Right forelimb (tissue), 1 donor: ENCODE measurements at places on chromosomes 4 and X.

DNA sequence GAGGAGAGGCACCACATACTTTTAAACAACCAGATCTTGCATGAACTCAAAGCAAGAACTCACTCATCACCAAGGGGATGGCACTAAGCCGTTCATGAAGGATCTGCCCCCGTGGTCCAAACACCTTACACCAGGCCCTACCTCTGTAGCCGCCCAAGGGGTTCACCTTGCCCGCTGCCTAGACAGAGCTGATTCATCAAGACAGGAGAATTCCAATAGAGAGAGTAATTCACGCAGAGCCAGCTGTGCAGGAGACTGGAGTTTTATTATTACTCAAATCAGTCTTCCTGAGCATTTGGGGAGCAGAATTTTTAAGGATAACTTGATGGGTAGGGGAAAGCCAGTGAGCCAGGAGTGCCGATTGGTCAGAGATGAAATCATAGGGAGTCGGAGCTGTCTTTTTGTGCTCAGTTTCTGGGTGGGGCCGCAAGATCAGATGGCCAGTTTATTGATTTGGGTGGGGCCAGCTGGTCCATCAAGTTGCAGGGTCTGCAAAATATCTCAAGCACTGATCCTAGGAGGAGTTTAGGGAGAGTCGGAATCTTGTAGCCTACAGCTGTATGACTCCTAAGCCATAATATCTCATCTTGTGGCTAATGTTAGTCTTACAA lies 364.7 kb downstream of the PCDH7 start:
- DNase-seq: no peak

- no peak for DNase-seq
Observed at GRCh38 chr4:18508786-18509185, 487.2 kb upstream of the LCORL start.

DNA sequence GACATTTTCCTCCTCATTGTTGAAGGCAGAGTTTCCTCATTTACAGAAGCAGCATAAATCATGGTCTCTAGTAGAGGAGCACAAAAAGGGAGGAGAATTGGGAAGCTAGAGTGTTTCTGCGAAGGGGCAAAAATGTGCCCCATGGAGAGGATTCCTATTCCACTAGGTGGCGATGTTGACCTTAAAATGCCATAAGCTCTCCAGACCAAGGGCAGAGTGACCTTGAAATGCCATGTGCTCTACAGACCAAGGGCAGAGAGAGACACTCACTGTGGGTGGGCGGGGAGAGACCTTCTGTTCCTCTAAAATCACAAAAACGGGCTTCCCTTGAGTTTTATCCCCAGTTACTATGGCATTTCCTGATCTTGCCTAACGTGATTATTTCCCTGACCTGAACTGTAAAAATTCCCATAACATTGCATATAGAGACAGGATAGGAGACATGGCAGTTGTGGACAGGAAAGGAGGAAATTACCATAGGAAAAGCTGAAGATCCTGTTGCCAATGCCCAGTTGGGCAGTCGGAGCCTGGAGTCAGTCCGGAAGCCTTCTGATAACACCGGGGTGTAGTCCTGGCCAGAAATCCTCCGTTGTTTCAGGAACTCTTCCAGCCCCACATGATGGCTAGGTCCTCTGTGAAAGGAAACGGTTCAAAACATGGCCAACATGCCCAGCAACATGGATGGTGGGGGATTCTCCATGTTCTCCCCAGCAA lies 567.7 kb downstream of the MAGEB5 start:
- DNase-seq: no peak

DNA sequence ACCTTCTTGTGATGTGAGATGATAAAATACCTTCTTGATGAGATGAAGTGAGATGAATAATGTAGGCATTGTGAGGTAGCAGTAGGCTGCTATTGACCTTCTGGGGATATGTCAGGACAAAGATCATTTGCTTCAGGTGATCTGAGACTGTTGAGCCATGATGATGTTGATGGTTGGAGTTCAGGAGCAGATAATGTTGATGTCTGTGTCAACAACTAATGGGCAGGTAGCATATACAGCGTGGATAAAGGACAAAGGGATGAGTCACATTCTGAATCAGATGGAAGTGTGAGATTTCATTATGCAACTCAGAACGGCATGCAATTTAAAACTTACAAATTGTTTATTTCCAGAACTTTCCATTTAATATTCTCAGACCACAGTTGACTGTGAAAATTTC lies 57.3 kb downstream of the RAP1GDS1 start:
- DNase-seq: no peak

- DNase-seq: no peak
Observed at GRCh38 chr4:68375667-68376559, 26.0 kb upstream of the YTHDC1 start.

- no peak for DNase-seq
Observed at GRCh38 chr4:21697583-21697982, 251.0 kb downstream of the KCNIP4 start.

- DNase-seq: no peak
Observed at GRCh38 chrX:136256026-136256425, 4.8 kb upstream of the MAP7D3 start.

DNA sequence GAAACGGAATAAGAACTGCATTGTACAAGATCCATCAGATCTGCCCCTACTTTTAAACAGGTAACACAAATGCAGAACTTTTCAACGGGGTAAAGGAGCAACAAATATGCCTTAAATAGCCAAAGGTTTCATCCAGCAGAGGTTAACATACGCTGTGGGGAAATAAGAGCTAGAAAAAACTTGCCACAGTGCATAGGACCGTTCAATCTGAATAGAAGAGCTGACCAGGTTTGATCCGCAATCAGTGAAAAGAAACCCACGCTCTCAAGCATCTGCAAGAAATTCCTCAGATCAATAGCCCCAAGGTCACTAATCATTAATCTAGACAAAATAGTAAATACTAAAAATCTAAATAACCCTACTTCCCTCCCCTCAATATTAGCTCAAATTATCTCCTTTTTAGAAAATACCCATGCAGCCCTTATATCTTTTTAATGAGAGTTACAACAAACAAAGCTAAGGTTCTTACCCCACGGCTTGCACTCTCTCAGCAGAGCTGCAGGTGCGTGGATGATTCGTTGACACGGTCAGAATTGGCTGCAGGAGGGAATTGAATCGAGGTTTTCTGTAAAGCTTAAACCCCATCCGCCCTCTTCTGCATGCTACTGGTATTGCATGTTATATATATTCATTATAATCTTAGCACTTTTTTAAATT lies at the start of gene TLR10:
TSS of gene TLR10 (minus strand) at position 539 of the 657 bp plus-strand sequence. CDS start 7,400 bp downstream, outside the sequence.
- DNase-seq: no peak

GRCh38 chr4:173516621-173517524 lies 13.2 kb downstream of the HAND2 start:
- DNase-seq: peak; percentile 70

DNA sequence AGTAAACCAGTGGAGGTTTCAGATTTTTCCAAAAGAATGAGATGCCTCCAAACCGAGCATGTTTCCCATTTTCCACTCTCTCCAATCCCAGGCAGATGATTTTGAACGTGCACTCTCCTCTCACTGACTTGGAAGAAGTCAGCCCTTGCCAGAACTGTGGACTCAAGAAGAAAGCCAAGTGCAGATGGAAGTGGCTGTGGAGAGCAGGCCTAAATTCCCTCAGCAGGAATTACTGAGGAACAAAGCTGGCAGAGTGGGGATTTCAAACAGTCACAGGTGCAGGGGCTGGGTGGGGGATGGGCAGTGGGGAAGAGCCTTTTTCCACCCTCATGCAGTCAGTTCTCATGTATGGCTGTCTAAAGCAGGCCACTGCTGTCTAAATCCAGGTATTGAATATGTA lies 83.5 kb upstream of the PLAC1 start:
- DNase-seq: peak; percentile 71

GRCh38 chr4:176793060-176793605 lies 411 bp upstream of the VEGFC start:
- DNase-seq: no peak

- DNase-seq: no peak
Observed at GRCh38 chrX:153409414-153410101, 1.7 kb upstream of the ZFP92 start.

GRCh38 chrX:40651620-40652223 lies 4.4 kb upstream of the CXorf38 start:
- peak; percentile 63 for DNase-seq

DNA sequence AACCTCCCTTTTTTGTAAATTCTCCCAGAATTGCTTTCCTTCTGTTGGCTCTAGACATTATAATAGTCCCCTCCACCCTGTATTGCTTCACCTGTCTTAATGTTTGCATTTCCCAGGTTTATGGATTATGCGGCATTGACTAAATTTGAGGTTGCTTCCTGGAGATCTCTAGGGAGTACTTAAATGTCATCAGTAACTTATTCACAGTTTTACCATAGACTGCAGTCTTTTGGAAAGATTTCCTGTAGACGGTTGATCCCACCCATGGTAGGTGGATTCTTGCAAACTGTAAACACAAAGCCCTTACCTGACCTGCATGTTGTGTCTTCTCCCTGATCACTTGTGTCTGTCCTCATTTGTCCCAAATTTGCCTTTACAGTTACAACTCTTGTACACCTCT lies 6.2 kb upstream of the NOX1 start:
- no peak for DNase-seq

- DNase-seq: no peak
Observed at GRCh38 chr4:105059337-105059736, 87.3 kb upstream of the TET2 start.

- DNase-seq: no peak
Observed at GRCh38 chrX:68872171-68872570, 43.4 kb downstream of the EFNB1 start.

DNA sequence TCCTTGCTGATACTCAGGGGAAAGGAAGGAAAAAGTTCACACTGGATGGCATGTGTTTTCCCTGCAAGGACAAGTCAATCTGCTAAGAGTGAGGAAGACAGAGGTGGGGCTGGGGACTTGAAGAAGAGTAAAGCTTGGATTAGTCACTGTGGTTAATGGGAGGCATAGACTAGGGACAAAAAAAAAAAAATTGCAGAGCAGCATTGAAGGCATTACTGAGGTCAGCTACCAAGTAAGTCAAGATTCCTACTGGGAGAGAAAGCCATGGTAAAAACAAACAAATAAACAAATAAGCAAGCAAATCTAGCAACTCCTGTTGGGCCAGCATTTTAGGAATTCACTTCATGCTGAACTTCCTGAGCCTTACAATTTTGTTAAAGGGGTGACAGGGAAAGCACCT lies 58.2 kb upstream of the GPC4 start:
- DNase-seq: no peak
